ENCODE measurements at places on chromosomes 5 and 9.
A peak's percentile ranks its signal among the peaks of the same experiment; 100 is the strongest.

DNA sequence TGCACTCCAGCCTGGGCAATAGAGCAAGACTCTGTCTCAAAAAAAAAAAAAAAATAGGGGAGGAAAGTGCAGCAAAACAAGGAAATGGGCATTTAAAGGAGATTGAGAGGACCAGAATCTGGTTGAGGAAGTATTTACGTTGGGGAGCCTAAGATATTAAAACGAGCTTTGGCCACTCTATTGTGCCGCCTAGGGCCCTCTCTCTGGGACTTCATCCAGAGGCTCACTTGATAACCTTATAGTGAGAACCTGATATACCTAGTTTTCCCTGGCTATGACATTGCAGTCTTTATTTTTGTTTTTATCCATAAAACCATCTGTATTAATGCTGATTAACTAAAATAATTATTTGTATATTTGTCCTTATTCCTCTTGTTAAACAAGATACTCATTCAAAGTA, 213.6 kb downstream of the SAXO1 start:
- DNase-seq, result no peak

DNA sequence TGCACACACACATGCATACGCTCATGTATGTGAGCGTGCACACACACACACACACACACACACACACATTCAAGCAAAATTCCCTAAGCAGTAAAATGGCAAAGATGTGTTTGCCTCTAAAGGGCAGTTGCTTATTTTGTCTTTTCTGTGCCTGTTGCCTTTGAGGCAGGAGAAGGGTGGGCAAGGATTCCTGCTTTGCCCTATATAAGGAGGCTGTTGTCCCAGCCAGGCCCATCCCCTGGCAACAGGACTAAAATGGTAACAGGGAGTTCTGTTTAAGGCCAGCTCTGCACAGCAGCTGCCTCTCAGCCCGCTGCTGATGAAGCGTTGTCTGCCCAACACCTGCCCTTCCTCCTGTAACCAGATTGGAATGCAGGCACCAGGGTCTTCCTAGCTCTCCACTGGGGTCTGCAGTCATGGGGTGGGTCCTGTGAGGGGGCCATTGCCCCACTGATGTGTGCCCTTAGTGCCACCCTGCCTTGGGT, 64.4 kb downstream of the PPARGC1B start:
- DNase-seq, result no peak

DNA sequence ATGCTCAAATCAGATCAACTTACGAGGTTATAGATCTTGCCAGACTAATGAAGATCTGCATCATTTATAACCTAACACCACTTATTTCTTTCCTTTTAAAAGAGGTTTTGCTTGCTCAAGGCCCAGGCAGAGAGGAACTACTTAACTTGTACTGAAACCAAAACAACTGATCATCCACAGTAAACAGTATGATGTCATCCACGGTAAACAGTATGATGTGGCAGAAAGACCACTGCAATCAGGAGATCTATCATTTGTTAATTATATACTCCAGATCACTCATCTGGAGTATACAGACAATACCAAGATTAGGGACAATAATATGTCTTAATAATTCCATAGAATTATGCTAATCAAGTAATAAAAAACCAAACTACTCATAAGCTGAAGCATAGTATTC, 116.8 kb downstream of the ADAMTS6 start:
- no peak for DNase-seq

GRCh38 chr9:128765499-128765898, 6.2 kb downstream of the ZER1 start:
- DNase-seq, result no peak

GRCh38 chr9:24413651-24414050, 132.0 kb downstream of the IZUMO3 start:
- DNase-seq, result no peak

GRCh38 chr9:130756455-130757152, 63.0 kb downstream of the EXOSC2 start:
- DNase-seq, result no peak

DNA sequence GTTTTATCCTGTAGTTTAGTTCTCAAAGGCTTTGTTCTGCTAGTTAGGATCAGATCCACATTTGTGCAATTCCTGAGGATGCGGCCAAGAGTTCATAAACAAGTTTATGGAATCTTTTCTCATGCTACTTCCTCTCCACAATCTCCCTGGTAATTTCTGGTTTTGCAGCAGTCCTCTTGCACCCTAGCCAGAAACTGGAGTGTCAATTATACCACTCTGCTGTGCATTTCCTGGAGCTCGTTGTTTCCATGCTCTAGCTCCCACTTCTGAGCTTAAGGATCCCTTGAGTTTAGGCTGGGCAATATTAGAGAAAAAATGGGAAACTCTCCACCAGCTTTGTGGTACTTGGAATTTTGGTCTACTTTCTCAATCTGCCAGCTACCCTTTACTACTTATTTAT, 474.7 kb downstream of the DIRAS2 start:
- DNase-seq, result no peak

GRCh38 chr5:156312897-156313694, 13.9 kb upstream of the SGCD start:
- no peak for DNase-seq

GRCh38 chr5:9894571-9895301, 264.6 kb upstream of the TAS2R1 start:
- no peak for DNase-seq

DNA sequence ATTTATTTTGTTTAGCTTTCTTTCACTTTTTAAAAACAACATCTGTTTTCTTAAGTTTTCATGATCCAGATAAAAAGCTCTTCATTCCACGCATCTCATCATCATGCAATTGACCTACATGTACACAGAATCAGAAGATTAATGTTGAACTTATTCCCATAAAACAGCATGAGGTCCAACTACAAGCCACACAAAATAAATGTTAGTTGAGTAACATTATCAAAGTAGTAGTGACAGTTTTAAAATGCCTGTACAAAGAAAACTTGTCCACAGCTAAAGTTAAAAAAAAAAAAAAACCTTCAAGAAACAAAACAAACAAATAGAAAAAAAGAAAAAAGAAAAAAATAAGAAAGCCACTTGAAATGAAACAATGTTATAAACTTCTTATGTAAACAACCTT, 846.3 kb downstream of the TLE1 start:
- DNase-seq, result no peak

DNA sequence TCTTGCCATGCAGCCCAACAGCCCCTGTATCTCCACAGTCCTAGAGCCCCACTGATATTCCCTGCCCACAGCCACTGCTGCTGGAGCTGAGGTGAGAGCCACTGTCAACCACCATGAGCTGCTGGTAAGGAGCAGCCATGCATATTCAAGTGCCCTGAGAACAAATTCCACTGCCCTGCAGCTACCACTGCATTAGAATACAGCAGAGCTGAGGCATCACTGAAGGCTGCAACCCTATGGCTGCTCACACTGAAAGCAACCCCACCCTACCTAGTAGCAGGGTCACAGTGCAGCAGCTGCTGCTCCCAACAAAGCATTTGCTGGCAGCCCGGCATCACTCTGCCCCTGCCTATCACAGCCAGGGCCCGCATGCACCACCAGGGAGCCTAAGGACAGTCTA, 68.6 kb downstream of the SKIC3 start:
- DNase-seq, result no peak

- DNase-seq, result no peak
Observed at GRCh38 chr5:50929174-50929573, 262.7 kb downstream of the PARP8 start.

- peak; percentile 26 for DNase-seq
Observed at GRCh38 chr9:132114102-132114707, 34.5 kb upstream of the MED27 start.

- DNase-seq, result no peak
Observed at GRCh38 chr5:140141241-140141640, 15.5 kb downstream of the IGIP start.

GRCh38 chr5:2263763-2264162, 381.0 kb upstream of the IRX4 start:
- no peak for DNase-seq

DNA sequence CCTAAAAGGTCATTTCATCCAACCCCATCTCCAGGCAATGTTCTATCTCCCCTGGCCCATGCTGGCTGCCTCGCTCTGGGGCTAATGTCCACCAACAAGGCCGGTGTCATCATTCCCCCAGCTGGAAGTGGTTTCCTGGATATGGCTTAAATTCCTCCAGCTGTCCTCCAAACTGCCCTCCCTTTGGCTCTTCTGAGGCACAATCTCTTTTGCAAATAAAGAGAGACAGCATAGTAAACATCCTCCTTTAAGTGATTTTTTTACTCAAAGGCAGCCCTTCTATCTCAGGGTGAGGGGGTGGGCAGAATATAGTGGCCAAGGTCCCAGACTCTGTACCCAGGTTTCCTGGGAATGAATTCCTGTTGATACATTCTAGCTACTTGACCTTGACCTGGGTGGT, 117.4 kb upstream of the PANK3 start:
- DNase-seq, result no peak

- no peak for DNase-seq
Observed at GRCh38 chr5:133957591-133957990, 10.8 kb downstream of the C5orf15 start.

GRCh38 chr5:81163651-81164050, 69.5 kb upstream of the CKMT2 start:
- DNase-seq, result no peak

- DNase-seq, result no peak
Observed at GRCh38 chr9:76049341-76049740, 158.9 kb downstream of the PCSK5 start.

Data from activated gamma-delta T cell treated with Interleukin-2 at 50 U/mL for 16 hours (primary cell).